T-helper 17 cell (primary cell): ENCODE measurements at places on chromosomes 1 and 21. TPM values are rescaled to one million over a fixed set of nuclear protein-coding genes. Genes with fewer than 3 reads are reported as not detected.

KCTD3 gene
- 2.5 TPM for total RNA-seq

GRCh38 chr1:102595106-102595505, 513.2 kb downstream of the COL11A1 start:
- no peak for DNase-seq

GRCh38 chr1:2554621-2555387, 1.4 kb upstream of the TNFRSF14 start:
- no peak for DNase-seq

DNA sequence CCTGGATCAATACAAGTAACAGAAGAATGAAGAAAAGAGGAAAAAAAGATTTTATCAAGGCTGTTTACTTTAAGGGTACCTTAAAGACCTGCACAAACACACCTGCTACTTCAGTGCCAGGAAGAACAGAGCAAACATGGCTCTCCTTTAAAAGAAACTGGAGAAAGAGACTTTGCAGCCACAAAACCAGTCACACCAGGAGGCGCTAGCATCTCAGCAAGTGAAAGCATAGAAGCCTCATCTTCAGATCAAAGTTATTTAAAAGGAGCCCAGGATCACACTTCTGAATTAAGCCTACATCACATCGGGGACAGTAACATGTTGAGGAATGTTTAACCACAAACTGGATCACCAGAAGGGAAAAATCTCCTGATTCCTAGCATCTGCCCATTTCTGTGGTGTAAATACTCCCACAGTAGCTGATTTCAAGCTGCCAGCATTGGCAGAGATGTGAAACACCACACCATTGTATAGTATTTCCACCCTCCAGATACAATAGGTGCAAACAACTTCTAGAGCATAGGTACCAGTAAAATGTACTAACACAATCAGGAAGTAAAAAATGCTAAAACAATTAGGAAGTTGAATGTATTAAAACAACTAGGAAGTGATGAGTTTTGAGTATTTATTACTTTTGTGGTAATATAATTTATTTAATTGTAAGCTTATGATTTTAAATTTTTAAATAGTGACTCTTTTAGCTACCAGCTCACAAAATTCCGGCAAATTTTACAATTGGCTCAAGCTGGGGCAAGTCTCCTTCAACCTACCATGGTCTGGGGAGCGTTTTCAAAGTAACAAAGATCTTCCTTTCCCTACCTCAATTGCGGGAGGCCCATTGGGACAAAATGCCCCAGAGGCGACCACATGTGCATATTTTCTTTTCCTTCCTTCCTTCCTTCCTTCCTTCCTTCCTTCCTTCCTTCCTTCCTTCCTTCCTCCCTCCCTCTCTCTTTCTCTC, 105.3 kb upstream of the CLDN14 start:
- no peak for DNase-seq

GRCh38 chr1:22540337-22540736, 23.0 kb upstream of the EPHA8 start:
- DNase-seq = no peak

GRCh38 chr1:204983881-204984280, 59.1 kb upstream of the CNTN2 start:
- no peak for DNase-seq
